ENCODE measurements at places on chromosomes 7 and 10.

DNA sequence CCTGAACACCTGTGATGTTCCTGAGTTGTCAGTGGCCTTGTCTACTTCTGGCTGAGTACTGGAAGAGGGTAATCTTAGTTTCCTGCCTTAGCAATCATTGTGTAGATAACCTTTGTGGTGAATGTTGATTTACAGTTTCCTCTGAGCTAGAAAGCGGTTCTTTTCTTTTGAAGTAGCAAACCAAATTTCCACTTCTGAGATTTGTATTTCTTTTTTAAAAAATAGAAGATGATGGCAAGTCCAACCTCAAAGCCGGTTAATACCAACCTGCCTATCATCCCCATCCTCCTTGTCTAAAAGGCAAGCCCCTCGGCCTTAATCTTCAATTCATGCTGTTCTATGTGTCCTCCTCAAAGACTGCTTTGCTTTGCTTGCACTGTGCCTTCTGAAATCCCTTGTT is 12.5 kb upstream of the PALS2 start:
- DNase-seq = no peak

DNA sequence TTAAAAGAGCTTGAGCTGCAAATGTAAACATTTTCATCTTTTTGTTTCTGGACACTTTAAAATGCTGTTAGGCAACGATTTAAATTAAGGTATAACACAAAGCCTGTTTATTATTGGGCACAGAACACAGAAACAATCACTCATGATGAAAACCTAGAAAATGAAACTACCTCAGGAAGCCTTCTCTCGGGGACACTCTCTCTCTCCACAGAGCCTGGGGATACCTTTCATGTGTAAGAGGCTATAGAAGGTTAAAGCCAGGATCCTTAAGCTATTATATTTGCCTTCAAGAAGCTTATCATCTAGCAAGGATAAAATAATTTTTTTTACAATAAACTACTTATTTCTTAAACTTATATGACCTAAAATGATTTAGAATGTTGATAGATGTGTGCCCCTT is 194.1 kb downstream of the SKAP2 start:
- DNase-seq = no peak

GRCh38 chr7:13846386-13846785 is 143.1 kb downstream of the ETV1 start:
- DNase-seq = no peak

- no peak for DNase-seq
Measured at GRCh38 chr7:155322530-155322929, 24.9 kb downstream of the INSIG1 start.

DNA sequence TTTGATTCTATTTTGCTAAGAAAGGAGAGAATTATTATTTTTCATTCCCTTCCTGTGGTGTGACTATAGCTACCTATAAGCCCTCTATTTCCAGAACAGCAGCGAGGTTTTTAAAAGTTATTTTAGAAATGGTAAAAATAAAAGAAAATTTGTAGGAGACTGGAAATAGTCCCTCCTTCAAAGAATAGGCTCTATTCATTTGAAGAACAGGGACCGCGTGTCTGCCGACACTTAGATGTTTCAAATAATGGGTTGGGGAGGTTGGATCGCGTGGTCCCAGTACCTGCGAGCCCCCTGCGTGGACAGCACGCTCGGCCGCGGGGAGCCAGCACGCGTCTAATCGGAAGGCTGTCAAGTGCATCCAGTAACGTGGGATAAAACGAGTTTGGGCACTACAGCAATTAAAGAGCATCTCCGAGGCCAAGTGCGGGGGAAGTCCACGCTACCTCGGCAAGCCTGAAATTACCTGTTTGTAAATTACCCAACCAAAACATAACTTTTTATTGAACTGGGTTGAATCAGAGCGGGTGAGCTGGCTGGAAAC is 1.0 kb downstream of the CACNA2D1 start:
- no peak for DNase-seq

GRCh38 chr7:147885869-147886268 is 704.7 kb upstream of the C7orf33 start:
- DNase-seq = no peak

- DNase-seq = no peak
Measured at GRCh38 chr7:116348346-116348745, 138.0 kb downstream of the TES start.

DNA sequence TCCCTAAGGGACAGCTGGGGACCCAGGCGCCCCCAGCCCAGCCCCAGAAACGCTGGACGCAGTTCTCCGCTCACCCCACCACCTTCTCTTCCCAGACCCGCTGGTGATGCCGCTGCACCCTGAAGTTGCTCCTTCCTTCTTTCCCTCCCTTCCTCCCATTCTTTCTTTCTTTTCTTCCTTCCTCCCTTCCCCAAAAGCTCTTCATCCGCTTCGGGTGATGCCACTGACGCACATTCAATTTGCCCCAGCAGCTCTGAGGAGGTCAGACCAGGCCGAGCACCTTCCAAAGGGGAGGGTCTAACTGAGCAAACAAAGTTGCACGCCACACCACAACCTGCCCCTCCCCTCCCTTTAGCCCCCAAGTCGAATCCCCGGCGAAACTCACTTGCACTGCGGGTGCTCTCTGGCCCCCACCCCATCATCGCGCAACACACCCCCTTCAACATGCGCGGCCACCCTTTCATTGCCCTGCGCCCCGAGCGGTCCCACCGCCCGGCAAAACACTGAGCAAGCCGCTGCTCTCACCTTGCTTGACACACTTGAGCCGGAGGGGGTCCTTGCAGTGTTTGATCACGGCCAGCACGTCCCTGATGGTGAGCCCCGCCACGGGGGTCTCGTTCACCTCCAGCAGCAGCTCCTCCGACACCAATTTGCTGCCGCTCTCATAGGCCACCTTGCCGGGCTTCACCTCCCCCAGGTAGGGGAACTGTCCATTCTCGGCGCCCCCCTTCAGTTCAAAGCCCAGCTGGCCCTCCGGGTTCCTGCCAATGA is 787 bp downstream of the MAGI2 start:
- no peak for DNase-seq

- no peak for DNase-seq
Measured at GRCh38 chr10:75487087-75487754, 55.8 kb downstream of the LRMDA start.

DNA sequence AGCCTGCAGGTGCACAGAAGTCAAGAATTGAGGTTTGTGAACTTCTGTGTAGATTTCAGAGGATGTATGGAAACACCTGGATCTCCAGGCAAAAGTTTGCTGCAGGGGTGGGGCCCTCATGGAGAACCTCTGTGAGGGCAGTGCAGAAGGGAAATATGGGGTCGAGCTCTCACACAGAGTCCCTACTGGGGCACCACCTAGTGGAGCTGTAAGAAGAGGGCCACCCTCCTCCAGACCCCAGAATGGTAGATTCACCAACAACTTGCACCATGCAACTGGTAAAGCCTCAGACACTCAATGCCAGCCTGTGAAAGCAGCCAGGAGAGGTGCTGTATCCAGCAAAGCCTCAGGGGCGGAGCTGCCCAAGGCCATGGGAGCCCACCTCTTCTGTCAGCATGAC is 205.8 kb downstream of the CCSER2 start:
- no peak for DNase-seq

GRCh38 chr10:47349941-47350371 is 1.8 kb downstream of the RBP3 start:
- DNase-seq = no peak

DNA sequence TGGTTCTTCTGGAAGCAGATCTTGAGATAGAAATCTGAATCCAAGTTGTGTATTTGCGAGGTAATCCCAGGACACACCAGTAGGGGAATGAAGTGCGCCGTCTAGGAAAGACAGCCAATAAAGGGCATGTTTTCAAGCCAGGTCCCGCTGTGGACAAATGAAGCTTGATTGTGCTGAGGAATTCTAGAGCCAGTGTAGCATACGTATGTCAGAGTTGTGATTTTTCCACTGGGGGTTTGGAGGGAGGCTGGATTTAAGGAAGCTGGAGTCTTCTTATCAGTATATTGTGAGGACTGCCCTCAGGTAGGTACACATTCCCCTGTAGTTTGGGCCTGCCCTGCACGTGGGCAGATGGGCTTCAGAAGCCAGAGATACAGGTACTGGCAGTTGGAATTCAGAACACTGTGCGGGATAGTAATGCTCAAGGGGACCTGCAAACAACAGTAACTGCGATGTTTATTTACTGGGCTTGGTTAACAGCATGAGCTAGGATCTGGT is 50.9 kb downstream of the GALNT11 start:
- DNase-seq = no peak

DNA sequence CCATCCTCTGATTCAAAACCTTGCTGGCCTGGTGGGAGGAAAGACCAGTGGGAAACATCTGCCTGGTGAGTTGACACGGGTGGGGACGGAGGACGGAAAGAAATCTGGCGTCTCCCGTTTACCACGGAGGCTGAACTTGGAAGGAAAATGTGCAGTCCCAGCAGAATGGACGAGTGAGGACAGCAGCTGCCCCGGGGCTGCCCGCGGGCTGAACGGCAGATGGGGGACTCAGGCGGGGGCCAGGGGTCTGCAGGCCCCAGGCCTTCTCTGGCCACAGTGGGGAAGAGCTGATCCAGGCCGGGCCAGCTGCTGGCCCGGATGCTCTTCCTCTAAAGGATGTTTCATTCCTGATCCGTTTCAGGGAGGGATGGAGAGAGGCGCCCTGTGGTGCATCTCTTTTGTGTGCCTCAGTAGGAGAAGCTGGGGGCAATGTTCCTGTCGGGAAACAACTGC is 147.5 kb upstream of the CHST15 start:
- DNase-seq = no peak

DNA sequence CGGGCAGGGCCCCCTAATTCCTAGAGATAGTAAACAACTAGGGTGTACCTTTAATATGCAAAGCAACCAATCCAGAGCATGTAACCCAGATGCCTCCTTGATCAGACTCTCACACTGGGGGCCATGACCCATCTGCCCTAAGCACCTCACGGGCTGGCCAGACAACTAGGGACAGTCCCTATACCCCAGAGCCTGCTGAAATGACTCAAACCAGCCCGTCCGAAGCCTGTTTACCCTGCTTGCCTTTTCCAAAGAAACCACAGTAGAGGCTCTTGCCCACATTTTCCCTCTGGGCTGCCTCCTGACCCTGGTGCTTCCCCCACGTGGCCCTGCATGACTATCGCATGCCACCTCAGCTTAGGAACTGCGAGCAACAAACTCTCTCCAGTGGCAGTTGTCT is 46.2 kb downstream of the RGS10 start:
- peak; percentile 54 for DNase-seq

- no peak for DNase-seq
Measured at GRCh38 chr7:46459942-46460341, 538.9 kb upstream of the IGFBP3 start.

- no peak for DNase-seq
Measured at GRCh38 chr10:128022261-128023196, 103.7 kb downstream of the MKI67 start.

DNA sequence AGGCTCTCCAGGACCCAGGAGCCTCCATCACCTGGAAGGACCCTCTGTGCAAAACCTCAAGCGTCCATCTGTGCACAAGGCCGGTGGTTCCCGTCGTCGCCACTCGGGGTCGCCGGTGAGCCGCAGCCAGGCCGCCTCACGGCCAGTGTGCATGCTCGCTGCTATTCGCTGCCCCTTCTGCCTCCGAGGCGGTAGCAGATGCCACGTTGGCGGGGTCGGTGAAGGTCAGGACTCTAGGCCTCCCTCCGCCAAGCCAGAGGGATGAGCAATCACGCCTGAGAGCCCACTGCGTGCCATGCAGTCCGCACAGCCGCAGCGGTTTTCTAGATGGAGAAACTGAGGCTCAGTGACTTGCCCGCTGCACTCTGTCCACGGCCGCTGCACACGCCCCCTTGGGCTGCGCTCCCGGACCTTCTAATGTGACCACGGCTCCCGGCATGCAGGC is 5.7 kb downstream of the UPK3B start:
- peak; percentile 46 for DNase-seq

- DNase-seq = no peak
Measured at GRCh38 chr7:45217358-45217757, 59.8 kb downstream of the RAMP3 start.

DNA sequence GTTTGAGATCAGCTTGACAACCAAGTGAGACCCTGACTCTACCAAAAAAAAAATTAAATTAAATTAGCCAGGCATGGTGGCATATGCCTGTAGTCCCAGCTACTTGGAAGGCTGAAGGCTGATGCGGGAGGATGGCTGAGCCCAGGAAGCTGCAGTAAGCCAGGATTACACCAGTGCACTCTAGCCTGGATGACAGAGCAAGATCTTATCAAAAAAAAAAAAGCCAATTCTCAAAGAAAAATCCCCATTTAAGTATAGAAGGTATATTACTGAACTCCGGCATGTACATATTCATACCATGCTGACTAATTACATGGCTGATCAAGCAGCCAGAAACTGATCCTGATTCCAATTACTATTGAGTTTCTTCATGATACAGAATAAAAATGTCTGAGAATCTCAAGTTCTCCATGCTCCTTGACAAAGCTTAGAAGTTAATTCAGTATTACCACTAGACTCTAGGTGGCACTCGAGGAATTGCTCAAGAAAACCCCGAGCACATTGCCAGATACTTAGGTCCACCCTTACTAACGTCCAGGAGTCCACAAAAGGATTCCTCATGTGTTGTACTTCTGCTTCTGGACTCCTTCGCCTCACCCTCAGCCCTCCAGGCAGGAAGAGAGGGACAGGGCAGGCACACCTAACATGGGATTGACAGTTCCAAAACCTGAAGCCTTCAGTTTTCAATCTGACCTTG is 148.9 kb downstream of the PARD3 start:
- no peak for DNase-seq

DNA sequence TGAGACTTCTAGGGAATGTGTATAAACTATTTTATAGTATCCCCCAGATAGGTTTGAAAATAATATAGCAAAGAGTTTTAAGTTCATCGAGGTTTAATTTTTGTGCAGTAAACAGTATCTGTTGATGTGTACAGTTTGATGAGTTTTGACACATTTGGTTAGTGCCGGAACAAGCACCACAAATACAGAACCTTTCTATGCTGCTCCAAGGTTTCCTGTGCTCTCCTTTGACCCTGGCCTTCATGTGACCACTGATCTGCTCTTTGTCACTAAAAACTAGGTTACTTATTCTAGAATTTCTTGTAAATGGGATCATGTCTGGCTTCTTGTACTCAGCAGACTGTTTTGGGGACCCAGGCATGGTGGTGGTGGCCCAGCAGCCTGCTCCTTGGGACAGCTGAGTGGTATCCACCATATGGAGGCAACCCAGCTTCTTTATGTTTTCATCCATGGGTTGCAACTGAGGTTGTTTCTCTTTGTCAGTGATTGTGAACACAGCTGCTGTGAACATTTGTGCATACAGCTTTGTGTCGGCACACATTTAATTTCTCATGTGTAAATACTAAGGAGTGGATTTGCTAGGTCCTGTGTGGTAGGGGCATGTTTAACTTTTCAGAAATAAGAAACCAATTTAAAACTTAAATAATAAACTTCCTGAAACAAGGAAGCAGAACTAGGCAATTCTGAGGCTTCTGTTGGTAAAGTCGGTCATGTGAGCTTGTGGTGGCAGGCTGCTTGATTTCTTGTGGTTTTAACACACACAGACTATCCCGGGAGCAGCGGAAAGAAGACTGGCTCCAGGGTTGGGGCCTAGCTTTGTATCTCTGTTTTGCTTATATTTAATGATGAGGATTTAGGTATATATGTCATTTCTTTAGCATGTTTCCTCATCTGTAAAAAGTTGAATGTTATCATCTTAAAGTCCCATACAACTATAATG is 219.4 kb downstream of the ABCA13 start:
- DNase-seq = no peak

Data from activated naive CD4-positive, alpha-beta T cell treated with anti-CD3 and anti-CD28 coated beads, Interleukin-2, amount 50 U/mL, for 16 hours (primary cell).